Activated naive CD4-positive, alpha-beta T cell treated with anti-CD3 and anti-CD28 coated beads, Interleukin-2, amount 10 ng/mL, durations not matched to agents 7 days and 5 days (primary cell): ENCODE measurements at places on chromosomes 12 and 14.

DNA sequence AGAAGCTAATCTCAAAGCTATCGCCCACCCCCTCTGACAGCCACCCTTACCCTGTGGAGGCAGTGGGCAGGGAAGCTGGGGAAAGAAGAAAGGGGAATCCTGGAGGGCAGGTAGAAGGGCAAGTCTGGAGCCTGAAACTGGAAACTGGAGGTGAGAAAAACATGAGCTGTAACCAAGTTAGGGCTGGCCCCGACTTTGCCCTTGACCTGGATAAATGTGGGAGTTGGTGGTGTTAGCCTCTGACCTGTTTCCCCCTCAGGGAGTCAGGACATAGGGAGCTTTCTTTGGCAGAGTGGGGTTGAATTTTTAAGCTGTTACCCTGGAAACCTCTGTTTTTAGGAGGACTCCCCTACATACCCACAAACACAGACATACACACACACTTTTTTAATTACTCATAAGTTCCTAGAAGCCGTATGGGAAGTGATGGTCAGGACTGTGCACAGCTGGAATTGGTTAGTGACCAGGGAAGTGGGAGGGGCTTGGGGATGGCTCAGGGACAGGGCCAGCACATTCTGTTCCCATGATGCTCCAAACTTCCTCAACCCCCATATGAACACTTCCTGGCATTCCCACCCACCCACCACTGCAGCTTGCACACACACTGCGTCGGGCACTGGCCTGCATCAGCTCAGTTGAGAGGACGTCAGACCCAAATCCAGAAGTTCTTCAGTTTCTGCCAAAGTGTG lies 5.0 kb upstream of the MMP19 start:
- DNase-seq, result no peak

DNA sequence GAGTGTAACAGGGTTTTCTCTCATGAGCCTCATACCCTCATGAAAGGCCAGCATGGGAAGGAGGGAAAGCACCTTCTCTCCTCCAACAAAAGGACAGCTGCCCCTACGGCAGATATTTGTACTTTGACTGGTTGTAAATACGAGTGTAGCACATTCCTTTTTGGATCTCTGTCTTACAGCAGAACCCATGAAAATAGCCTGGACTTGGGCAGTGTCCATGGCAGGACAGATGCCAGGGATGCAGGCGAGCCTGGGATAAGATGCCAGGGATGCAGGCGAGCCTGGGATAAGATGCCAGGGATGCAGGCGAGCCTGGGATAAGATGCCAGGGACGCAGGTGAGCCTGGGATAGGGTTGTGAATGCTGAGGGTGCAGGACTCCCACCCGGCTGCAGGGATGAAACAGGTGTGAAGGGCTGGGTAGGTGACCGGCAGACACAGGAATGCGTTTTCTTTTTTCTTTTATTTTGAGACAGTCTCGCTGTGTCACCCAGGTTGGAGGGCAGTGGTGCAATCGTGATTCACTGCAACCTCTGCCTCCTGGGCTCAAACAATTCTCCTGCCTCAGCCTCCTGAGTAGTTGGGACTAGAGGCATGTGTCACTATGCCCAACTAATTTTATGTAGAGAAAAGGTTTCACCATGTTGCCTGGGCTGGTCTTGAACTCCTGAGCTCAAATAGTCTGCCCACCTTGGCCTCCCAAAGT lies 120.0 kb downstream of the BEGAIN start:
- no peak for DNase-seq

- DNase-seq, result no peak
These were observed 11.5 kb downstream of the PSMB5 start for GRCh38 chr14:23023022-23023794.

DNA sequence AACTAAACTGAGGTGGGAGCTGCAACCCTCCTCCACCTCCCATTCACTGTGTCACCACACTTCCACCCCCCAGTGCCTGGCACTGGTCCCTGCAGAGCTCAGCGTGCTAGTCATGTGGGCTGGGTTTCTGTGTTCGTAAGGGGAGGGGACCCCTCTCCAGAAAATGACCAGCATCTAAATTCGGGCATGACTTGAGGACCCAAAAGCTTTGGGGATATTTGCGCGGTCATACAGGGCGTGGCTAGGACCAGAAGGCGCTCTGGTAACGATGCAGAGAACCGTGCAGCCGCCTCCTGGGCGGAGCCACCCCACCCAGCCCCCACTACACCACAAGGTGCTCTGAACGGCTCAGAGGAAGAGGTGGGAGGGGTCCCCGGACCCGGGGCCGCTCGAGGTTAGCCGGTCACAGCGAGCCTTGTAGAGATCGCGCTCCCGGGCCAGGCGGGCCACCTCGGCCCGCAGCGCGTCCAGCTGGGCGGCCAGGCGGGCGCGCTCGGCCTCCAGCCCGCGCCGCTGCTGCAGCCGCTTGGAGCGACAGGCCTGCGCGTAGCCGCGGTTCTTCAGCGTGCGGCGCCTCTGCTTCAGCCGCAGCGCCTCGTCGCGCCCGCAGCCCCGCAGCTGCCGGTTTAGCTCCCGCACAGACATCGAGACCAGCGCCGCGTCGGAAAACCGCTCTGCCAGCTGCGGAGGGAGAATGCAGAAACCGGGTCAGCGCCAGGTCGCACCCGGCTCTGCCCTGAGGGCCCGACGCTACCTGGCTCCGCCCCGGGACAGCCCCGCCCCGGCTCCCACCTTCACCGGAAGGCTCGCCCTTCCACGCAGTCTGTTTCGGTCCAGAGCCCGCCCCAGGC lies 9.8 kb downstream of the CPNE6 start:
- DNase-seq, result peak; percentile 87

DNA sequence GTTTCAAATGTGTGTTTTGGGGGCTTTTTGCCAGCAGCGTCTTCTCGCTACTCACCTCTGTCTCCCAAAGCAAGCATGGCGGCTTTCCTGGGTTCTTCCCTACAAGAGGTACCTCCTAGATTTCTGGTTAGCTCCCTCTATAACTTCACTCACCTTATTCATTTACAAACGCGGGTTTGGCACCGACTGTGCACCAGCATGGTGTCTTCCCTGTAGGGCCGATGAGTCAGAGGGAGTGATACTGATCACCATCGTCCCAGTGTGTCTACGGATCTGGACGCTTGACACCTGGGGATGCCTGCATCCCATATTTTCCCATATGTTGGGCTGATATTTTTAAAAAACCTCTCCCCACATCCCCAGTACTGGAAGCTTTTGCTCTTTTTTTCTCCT lies 8.0 kb upstream of the SERPINA12 start:
- no peak for DNase-seq

DNA sequence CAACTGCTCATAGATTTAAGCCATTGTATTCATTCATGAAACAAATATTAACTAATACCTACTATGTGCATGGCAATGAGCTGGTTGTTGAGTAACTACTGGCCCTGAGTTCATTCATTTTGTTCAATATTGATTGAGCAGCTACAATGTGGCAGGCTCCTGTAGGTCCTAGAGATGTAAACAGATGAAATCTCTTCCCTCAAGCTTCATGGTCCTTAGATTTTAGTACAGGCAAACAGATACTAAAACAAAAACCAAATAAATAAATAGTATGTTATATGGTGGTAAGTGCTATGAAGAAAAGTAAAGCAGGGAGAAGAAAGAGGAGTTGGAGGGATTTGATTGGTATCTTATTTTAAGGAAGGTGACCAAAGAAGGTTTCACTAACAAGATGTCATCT lies 77.8 kb downstream of the RERG start:
- no peak for DNase-seq

- DNase-seq, result no peak
These were observed 131.8 kb upstream of the USP15 start for GRCh38 chr12:62128175-62128975.

GRCh38 chr14:96917442-96917963 lies 120.3 kb downstream of the VRK1 start:
- DNase-seq, result no peak

DNA sequence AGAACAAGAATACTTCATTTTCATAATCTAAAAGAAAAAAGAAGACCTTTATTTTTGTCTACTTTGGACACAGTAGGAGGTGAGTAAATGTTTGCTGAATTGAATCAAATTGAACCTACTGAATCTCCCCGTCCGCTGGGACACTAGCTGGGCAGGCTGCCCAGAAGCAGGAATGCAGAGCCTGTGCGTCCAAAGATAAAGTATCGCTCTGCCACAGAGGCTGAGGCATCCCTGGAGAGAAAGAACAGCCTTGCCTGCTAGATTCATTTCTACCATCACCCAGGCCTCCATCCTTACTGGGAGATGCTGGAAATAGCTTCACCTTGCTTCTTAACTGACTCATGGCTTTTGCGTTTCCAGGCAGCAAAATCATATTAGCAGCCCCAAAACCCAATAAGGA lies 64.1 kb upstream of the TSPAN11 start:
- DNase-seq, result no peak
